ENCODE measurements at places on chromosomes 1 and 21.

DNA sequence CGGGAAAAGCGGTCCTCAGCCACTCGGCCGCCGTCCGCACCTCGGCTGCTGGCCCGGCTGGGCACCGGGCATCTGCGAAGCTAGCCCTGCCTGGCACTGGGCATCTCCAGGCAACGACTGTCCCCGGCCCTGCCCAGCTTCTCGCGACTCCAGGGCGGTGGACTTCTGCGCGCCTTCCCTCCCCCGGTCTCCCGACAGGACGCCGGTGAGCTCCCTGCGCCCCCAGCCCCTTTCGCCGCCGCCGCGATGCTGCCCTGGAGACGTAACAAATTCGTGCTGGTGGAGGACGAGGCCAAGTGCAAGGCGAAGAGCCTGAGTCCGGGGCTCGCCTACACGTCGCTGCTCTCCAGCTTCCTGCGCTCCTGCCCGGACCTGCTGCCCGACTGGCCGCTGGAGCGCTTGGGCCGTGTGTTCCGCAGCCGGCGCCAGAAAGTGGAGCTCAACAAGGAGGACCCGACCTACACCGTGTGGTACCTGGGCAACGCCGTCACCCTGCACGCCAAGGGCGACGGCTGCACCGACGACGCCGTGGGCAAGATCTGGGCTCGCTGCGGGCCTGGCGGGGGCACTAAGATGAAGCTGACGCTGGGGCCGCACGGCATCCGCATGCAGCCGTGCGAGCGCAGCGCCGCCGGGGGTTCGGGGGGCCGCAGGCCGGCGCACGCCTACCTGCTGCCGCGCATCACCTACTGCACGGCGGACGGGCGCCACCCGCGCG, 514 bp downstream of the FAM43B start:
- DNase-seq: no peak

- DNase-seq: no peak
These were observed 117.6 kb upstream of the RUNX3 start for GRCh38 chr1:25047506-25048240.

- no peak for DNase-seq
These were observed 126.3 kb upstream of the ATP1B1 start for GRCh38 chr1:168980180-168980579.

DNA sequence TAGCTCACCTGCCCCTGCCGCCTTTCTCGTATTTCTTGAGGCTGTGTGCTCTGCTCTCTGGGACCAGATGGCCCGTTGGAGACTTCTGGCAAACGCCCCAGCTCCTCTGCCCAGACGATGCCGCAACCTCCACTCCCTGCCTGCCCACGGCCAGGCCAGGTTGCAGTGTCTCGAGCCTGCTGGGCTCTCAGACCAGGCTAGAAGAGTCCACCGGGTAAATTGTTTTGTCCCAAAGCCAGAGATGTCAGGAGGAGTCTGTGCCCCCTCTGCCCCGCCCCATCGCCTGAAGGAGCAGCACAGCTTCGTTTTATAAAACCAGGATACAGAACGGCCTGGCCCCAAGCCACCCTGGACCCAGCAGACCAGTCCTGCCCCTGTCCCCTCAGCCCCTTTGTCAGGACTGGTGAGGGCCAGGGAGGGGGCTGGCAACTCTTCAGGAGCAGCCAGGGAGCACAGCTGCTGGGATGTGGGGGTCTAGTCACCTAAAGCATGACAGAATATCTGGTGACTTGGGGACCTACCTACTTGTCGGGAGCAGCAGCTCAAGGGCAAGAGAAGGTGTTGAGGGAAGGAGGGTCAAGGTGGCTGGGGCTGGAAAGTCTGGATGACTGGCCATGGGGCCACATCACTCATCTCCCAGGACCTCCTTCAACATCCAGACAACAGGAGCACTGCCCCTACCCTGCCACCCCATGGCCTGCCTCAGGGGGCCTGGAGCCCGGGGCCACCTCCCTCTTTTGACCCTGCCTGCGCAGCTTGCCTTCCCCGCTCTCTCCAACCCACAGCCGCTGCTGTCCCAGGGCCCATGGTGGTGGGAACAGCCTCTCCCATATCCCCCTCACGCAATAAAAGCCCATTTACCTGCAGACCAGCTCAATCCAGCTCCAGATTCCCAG, 33.9 kb upstream of the LBR start:
- no peak for DNase-seq

GRCh38 chr1:187264995-187265602, 436.4 kb downstream of the PLA2G4A start:
- no peak for DNase-seq

GRCh38 chr1:110719908-110720307, 45.2 kb upstream of the KCNA3 start:
- no peak for DNase-seq

- no peak for DNase-seq
These were observed 80.8 kb downstream of the PGBD5 start for GRCh38 chr1:230345139-230345885.

DNA sequence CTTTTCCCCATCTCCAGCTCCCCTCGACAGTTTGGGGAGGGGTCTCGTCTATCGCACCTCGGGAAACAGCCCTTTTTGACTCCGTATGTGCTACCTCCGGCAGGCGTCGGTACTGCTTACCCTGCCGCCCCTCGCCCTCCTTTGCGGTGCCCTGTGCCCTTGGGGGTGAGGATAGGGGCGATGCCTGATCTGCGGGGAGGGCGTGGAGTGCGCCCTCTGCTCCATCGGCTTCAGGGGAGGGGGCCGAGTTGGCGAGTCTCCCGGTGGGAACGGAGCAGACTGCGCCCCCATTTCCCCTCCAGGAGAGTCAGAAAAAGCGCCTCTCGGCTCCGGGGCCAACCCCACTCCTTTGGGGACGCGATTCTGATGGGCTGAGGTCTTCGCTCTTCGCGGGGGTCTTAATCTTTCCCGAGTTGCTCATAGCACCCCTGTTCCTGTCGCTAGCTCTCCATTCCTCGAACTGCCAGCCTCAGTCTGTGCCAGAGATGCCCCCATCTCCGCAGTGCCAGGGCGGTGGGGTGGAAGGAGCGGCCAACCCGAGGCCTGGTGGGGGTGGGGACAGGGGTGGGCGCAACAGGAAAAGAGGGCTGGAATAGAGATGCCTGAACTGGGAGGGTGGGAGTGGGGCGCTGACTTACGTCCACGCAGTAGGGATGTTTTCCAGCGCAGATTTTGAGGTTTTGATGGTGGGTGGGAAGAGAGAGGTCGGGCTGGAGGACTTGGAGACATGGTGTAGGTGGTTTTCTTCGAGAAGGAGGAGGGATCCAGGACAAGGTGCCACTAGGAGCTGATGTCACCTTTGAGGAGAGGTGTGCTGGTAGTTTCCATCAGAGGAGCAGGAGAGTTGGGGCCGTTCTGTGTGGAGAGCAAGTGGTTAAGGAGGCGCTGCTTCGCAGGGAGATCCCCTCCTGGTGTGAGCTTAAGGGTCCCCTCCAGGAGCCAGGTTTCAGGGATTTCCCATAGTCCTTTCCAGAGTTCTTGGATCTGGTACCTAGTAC, 674 bp downstream of the PPFIA4 start:
- no peak for DNase-seq

GRCh38 chr1:43529206-43529731, 1.4 kb upstream of the PTPRF start:
- peak; percentile 60 for DNase-seq

GRCh38 chr1:224911217-224911616, 18.3 kb upstream of the DNAH14 start:
- DNase-seq: no peak

- DNase-seq: no peak
These were observed 1296.5 kb downstream of the MRPL39 start for GRCh38 chr21:24310788-24311187.

- peak; percentile 66 for DNase-seq
These were observed 26.8 kb downstream of the TMEM201 start for GRCh38 chr1:9615316-9616063.

Measured in GM12892 (cell line).